ENCODE measurements at places on chromosomes 7 and 10. TPM values are rescaled to one million over a fixed set of nuclear protein-coding genes. Genes with fewer than 3 reads are reported as not detected.

DNA sequence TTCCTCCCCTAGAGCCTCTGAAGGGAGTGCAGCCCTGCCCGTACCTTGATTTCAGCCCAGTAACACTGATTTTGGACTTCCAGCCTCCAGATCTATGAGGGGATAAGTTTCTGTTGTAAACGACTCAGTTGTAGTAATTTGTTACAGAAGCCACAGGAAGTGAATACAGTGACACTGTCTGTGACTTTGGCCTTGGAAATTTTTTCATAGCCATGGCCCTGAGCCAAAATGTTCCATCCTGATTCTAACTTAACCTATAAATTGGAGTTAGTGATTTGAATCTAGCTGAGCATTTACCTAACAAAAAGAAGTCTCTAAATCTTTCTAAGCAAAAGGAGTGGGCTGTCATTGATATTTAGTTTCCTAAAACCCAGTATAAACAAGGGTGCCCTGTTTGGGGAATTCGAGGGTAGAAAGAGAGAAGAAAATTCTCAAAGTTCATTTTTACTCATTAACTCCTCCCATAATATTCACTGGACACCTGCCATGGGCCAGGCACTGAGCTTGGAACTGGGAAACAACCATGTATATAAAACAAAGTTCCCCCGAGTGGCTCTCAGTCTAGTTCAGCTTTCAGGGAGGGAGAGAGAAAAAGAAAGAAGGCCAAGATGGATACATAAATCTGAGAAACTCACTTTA is 162.3 kb downstream of the SKIDA1 start:
- H3K4me3 ChIP-seq: no peak overlapping the region
- no peak for DNase-seq
- no peaks in the 10 kb centered on the region for H3K36me3 ChIP-seq

DNA sequence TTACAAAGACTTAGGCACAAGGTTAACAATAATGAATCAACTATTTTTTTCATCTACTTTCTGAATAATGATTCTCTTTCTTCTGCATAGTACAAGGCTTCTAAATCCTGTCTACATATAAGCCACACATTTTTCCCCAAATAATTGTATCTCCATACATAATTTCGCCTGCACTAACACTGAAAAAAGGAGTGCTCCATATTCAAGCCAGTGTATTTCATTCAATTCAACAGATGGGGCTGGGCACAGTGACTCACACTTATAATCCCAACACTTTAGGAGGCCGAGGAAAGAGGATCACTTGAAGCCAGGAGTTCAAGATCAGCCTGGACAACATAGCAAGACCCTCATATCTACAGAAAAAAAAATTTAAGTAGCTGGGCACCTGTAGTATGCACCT is 86.0 kb upstream of the ZNF800 start:
- H3K36me3 ChIP-seq: no peaks in the 10 kb centered on the region
- peaks cover 21% of the 10 kb centered on the region for H3K27me3 ChIP-seq
- no peak overlapping the region for H3K27ac ChIP-seq
- DNase-seq: no peak

Gene CCT6A
- 105 TPM for total RNA-seq

DNA sequence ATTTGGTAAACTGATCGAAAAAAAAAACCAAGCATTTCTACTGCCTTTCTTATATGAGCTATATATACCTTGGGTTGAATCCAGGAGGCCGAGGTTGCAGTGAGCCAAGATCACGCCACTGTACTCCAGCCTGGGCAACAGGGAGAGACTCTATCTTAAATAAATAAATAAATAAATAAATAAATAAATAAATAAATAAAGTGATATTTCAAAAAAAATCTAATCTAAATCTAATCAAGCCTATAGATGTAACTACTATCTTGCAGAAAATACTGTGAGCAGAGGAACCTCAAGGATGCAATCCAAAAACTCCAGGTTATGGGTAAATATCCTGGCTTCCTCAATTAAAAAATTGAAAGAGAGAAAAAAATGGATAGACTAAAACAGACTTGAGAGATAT is 71.2 kb upstream of the SLF2 start:
- no peak overlapping the region for H3K27ac ChIP-seq
- H3K4me3 ChIP-seq: no peak overlapping the region
- H3K36me3 ChIP-seq: no peaks in the 10 kb centered on the region
- no peaks in the 10 kb centered on the region for H3K4me1 ChIP-seq
- H3K27me3 ChIP-seq: peaks cover 20% of the 10 kb centered on the region

GRCh38 chr7:158753900-158754299 is 49.3 kb upstream of the NCAPG2 start:
- no peak overlapping the region for H3K27ac ChIP-seq
- H3K36me3 ChIP-seq: peaks cover 56% of the 10 kb centered on the region

DNA sequence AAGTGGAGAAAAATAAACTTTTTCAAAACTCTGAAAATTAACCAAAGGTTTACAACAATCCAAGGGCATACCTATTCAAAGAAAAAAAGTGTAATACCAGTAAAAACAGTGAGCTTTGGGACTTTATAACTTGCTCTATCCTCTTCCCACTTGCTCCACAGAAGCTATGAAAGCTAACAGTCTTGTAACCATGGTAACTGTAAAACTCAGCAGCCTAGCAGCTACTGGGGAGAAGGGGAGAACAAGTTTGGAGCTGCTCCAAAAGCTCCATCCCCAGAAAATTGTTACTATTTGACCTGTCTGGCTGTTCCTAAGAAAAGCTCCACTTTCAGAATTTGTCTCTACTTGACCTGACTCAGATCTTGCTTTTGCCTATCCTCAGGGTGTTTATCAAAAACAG is 191.5 kb downstream of the OTUD1 start:
- no peaks in the 10 kb centered on the region for H3K36me3 ChIP-seq
- H3K27ac ChIP-seq: no peak overlapping the region
- no peak overlapping the region for H3K4me3 ChIP-seq
- H3K27me3 ChIP-seq: no peaks in the 10 kb centered on the region
- DNase-seq: no peak
- no peaks in the 10 kb centered on the region for H3K4me1 ChIP-seq

- H3K4me3 ChIP-seq: no peak overlapping the region
- peaks cover 4% of the 10 kb centered on the region for H3K36me3 ChIP-seq
- no peak overlapping the region for H3K27ac ChIP-seq
- peaks cover 25% of the 10 kb centered on the region for H3K4me1 ChIP-seq
- peaks cover 12% of the 10 kb centered on the region for H3K27me3 ChIP-seq
These were observed 5.6 kb downstream of the DENND11 start for GRCh38 chr7:141696348-141696747.

DNA sequence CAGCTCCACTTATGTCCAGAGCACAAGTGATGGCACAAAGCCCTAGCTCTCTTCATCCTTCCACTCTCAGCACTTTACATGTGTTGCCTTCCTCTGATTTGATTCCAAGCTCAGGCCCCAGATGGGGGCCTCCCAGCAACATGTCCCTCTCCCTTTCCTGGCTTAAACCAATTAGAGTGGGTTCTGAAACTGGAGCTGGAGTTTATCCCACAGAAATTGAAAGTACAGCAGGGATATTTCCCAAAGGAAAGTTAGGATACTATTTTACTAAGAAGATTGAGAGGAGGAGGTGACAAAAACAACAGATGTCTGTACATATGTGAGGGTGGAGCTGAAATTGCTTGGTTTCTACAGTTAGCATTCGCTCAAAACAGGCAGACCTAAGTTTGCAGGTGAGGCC is 724.6 kb downstream of the AUTS2 start:
- peaks cover 17% of the 10 kb centered on the region for H3K4me1 ChIP-seq
- no peaks in the 10 kb centered on the region for H3K27me3 ChIP-seq
- H3K27ac ChIP-seq: no peak overlapping the region

- H3K27ac ChIP-seq: no peak overlapping the region
- no peak overlapping the region for H3K4me3 ChIP-seq
- H3K27me3 ChIP-seq: no peaks in the 10 kb centered on the region
These were observed 11.7 kb downstream of the DNAJC1 start for GRCh38 chr10:21991785-21992184.

All from activated CD4-positive, alpha-beta memory T cell treated with anti-CD3 and anti-CD28 coated beads, Interleukin-2, amount 10 ng/mL, durations not matched to agents 7 days and 5 days (primary cell).